Kidney (tissue), 22 donors: ENCODE measurements at places on chromosomes 2 and 18. TPM values are rescaled to one million over a fixed set of nuclear protein-coding genes. Genes with fewer than 3 reads are reported as not detected.

DNA sequence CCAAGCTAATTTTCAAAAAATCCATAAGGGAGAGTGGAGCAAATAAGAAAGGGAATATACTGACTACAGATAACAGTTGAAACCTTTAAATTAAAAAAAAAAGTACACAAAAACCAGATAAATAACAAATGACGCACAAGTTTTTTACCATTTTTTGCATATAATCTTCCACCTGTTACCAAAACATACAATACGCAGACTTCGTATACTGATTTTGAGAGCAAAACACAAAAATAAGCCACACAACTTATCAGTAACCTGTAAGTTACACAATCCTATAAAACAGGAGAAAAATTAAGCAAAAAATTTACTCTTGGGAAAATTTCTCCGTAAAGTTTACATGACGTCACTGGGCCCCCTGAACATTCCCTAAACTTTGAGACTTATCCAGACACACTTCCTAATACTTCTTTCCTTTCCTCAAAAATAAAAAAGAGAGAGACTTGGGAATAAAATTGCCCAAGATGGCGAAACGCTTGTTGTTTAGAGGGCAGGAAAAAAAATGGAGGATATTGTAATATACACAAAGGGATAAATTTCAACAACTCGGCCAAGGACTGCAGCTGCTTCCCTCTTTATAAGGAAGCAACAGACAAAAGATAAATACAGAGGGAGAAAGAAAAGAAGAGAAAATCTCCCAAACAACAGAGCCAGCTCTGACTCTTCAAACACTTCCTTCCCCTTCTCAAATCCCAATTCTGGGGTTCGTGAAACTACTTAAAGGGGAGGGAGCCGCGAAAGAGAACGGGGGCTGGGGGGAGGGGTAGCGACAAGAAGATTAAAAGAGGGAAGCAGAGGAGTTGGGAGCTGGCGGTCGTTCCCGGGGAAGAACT, 1.6 kb downstream of the BAZ2B start:
- no peaks in the 10 kb centered on the region for H3K36me3 ChIP-seq
- DNase-seq: no peak
- peak overlapping the region; percentile 99 for H3K27ac ChIP-seq

CBLN2 gene
- 2.2 TPM for polyA plus RNA-seq

GRCh38 chr2:144747571-144747970, 227.7 kb upstream of the ZEB2 start:
- no peaks in the 10 kb centered on the region for H3K4me1 ChIP-seq
- no peak overlapping the region for H3K4me3 ChIP-seq
- H3K27ac ChIP-seq: no peak overlapping the region
- H3K36me3 ChIP-seq: no peaks in the 10 kb centered on the region
- H3K27me3 ChIP-seq: no peaks in the 10 kb centered on the region
- DNase-seq: no peak

DNA sequence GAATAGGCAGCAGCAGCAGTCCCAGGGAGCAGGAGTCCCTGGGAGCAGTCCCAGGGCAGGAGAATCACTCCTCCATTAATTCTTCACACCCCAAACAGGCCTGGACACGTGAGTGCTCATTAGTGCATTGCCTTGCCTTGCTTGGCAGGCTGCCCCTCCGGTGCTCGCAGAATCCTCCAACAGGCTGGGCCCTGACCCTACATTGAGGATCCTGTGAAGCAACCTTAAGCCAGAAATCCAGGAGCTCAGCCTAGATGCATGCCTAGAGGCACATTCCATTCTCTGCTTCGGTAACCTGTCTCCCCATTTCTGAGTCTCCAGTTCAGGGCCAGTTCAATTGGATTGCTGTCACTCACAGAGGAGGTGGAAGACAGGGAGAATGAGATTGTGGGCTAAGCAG, 97.4 kb upstream of the LRATD1 start:
- peak; percentile 76 for DNase-seq
- no peaks in the 10 kb centered on the region for H3K27me3 ChIP-seq
- no peaks in the 10 kb centered on the region for H3K36me3 ChIP-seq
- no peak overlapping the region for H3K4me3 ChIP-seq

DNA sequence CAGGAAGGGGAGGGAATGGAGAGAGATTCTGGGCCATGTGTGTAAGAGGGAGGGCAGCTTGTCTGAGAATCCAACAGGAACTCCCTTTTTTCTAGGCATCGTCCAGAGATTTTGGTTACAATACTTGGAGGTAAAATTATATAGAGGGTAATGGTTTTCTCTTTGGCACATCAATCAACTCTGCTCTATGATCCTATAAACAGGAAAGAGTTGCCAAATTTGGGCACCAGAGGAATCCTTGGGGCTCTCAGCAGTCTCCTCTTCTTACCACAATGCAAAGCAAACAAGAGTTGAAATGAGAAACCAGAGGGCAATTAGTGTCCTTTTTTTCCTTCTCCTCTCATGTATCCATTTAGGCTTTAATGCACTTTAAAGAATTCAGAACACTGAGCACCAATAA, 243.4 kb downstream of the SLC8A1 start:
- no peaks in the 10 kb centered on the region for H3K4me1 ChIP-seq
- H3K4me3 ChIP-seq: no peak overlapping the region
- H3K27ac ChIP-seq: no peak overlapping the region
- DNase-seq: no peak

CXCR2 gene
- polyA plus RNA-seq: not detected

DNA sequence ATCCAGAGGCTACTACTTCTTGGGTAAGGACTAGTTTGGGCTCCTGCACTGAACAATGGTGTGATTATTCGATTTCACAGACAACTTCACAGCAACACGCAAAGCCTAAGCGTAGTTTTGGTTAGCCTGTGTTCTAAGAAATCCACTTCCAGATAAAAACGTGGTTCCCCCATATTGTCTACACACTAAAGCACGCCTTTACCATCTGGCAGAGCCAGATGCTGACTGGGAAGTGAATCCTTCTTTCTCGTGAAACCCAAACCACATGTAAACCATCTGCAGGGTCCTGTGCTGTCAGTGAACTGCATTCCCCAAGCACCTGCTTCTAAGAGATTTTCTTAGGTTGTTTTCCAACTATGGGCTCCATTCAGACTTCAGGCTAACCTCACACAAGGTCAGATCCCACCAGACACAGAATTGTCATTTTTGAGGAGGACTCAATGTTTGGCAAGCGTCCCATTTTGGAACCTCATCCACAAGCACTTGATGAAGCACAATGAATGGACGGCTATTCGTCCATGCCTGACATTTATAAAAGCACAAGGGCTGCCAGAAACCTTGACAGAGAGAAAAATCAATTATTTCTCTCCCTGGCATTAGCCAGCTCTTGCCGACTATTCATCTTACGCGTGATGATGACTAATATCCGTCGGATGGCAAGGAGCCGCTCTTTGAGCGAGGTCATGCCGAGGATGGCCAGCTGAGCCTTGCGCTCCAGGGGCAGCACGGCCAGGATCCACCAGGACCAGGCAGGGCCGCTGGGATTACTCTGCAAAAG, 38.4 kb downstream of the LONRF2 start:
- no peaks in the 10 kb centered on the region for H3K27me3 ChIP-seq
- DNase-seq: no peak
- H3K4me3 ChIP-seq: no peak overlapping the region
- peaks cover 4% of the 10 kb centered on the region for H3K36me3 ChIP-seq
- no peak overlapping the region for H3K27ac ChIP-seq
- H3K4me1 ChIP-seq: no peaks in the 10 kb centered on the region

DNA sequence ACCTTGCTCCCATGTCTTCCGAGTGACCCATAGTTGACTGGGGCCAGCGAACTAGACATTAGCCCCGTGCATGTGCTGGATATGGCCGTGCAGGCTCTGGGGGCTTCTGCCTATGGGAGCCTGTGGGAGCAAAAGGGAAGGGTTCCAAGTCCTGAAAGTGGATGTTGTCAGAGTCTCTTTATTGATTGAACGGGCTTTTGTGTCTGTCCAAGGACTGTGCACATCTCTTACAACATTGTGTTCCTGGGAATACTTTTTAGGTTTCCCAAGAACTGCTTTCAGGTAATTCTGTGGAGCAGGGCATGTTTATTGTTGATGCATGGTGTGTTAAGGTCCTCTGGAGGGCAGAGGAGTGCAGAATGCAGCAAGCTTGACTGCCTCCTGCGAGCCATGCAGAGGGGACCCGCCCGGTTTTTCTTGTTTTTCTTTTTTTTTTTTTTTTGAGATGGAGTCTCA, 5.0 kb downstream of the RNF144A start:
- no peak overlapping the region for H3K27ac ChIP-seq
- H3K4me1 ChIP-seq: peaks cover 21% of the 10 kb centered on the region
- no peak overlapping the region for H3K4me3 ChIP-seq
- no peaks in the 10 kb centered on the region for H3K36me3 ChIP-seq
- DNase-seq: no peak

DNA sequence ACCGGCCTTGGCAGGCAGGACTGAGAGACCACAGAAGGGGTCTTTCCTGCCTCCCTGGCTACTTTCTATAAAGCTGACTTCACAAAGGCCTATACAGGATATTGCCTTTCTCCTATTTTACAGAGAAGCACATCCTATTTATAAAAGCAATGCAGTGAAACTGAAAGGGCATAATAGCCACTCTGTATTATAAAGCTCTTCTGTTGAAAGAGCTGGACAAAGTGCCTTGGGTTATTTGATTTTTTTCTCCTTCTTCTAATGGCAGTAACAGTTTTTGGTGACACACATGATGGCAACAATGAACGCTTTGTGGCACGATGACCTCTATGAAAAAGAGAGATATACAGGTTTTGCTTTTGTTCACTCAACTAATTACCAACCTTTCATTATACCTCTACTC, 281.1 kb downstream of the ZNF516 start:
- no peaks in the 10 kb centered on the region for H3K27me3 ChIP-seq
- H3K4me3 ChIP-seq: no peak overlapping the region
- H3K36me3 ChIP-seq: no peaks in the 10 kb centered on the region
- H3K4me1 ChIP-seq: no peaks in the 10 kb centered on the region
- no peak overlapping the region for H3K27ac ChIP-seq

- no peaks in the 10 kb centered on the region for H3K27me3 ChIP-seq
- no peak for DNase-seq
- no peaks in the 10 kb centered on the region for H3K4me1 ChIP-seq
- no peaks in the 10 kb centered on the region for H3K36me3 ChIP-seq
- no peak overlapping the region for H3K27ac ChIP-seq
Observed at GRCh38 chr2:205679410-205680009, 2.8 kb upstream of the NRP2 start.

DNA sequence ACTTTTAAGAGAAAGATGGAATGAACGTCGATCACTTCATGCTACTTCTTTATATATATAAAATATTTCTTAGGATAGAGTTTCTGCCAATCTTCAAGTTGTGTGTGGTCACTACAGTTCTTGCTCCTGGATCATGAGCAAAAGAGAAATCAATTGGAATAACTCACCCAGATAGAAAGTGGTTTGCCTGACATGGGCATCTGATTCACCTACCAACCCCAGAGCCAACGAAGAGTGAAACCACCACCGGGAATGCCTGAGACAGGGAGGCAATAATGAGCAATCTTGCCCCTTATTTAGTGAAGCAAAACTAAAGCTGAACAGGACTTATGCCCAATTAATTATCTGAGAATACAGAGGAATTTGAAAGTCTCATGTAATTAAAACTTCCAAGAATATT, 250.2 kb upstream of the REG3G start:
- DNase-seq: no peak
- H3K27ac ChIP-seq: no peak overlapping the region
- no peak overlapping the region for H3K4me3 ChIP-seq
- H3K4me1 ChIP-seq: no peaks in the 10 kb centered on the region
- H3K36me3 ChIP-seq: no peaks in the 10 kb centered on the region

DNA sequence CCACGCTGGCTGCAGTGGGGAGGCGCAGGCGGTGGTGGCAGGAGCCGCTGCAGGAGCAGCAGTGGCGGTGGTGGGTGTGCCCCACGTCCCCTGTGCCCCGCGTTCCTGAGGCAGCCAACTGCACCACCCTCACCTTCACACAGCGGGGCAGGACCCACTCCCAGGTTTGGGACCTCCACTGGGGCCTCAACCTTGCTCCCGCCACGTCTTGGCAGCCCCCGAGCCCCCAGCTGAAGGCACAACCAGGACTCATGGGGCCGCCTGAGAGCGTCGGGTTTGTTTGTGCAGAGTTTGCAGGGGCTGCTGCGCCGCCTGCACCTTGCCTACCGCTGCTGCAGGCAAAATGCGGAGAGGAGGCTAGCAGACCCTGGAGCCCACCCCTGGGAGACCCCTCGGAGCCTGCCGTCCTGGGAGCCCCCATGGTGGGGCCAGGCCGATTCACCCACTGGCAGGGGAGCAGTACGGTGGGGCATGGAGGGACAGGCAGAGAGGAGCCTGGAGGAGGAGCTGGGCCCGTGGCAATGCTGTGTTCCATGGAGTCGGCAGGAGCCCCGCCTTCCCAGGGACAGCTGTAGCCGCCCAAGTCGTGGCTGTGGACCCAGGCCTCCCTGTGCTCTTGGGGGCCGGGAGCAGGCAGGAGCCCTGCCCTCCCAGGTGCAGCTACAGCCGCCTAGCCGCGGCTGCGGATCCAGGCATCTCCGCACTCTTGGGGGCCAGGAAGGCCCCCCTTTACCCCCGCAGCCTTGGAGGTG, 14.7 kb upstream of the EML6 start:
- peak overlapping the region; percentile 68 for H3K4me3 ChIP-seq
- no peaks in the 10 kb centered on the region for H3K27me3 ChIP-seq
- H3K27ac ChIP-seq: peak overlapping the region; percentile 75
- H3K4me1 ChIP-seq: peaks cover 4% of the 10 kb centered on the region

DNA sequence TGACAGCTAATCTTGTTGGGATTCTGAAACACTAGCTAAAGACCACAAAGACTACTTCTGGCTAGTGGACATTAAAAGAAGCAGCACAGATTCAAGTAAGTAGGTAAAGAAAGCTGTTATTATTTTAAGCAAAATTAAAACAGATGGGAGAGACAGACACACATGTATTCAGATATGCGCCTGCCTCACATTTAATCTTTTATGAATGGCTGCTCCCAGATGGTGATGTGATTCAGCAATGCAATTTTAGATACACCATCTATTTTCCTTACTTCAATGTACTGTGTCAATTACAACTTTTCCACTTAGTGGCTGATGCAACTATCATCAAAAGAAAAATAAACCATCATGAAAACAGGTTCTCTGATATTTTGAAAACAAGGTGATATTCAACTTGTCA, 133.0 kb upstream of the PGAP1 start:
- H3K36me3 ChIP-seq: no peaks in the 10 kb centered on the region
- H3K27ac ChIP-seq: no peak overlapping the region
- no peak for DNase-seq
- H3K27me3 ChIP-seq: no peaks in the 10 kb centered on the region
- H3K4me1 ChIP-seq: no peaks in the 10 kb centered on the region
